Activated CD4-positive, alpha-beta memory T cell treated with anti-CD3 and anti-CD28 coated beads for 36 hours (primary cell): ENCODE measurements at places on chromosomes 3 and 15. TPM values are rescaled to one million over a fixed set of nuclear protein-coding genes. Genes with fewer than 3 reads are reported as not detected.

DNA sequence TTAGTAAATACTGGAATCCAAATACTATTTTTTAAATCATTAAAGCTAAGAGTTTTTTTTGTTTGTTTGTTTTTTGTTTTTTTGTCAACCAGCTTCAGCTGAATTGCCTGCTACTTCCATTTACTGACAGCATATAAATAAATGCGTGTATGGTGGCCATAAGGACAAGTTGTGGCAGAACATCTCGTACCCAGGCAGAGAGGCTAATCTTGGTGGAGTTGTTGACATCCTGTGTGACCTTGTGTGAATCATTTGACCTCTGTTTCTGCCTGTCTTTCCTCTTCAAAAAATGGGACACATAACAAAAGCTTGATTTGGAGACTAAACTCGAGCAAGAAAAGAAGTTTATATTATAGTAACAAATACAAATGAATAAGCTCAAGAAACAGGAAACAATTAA, 734.2 kb downstream of the MCTP2 start:
- H3K27me3 ChIP-seq, result no peaks in the 10 kb centered on the region
- H3K4me1 ChIP-seq, result no peaks in the 10 kb centered on the region
- H3K27ac ChIP-seq, result no peak overlapping the region

- no peaks in the 10 kb centered on the region for H3K36me3 ChIP-seq
- no peak for DNase-seq
- H3K27me3 ChIP-seq, result no peaks in the 10 kb centered on the region
- no peak overlapping the region for H3K27ac ChIP-seq
- H3K4me1 ChIP-seq, result no peaks in the 10 kb centered on the region
- no peak overlapping the region for H3K4me3 ChIP-seq
Measured at GRCh38 chr3:24589931-24590880, 95.6 kb upstream of the THRB start.

DNA sequence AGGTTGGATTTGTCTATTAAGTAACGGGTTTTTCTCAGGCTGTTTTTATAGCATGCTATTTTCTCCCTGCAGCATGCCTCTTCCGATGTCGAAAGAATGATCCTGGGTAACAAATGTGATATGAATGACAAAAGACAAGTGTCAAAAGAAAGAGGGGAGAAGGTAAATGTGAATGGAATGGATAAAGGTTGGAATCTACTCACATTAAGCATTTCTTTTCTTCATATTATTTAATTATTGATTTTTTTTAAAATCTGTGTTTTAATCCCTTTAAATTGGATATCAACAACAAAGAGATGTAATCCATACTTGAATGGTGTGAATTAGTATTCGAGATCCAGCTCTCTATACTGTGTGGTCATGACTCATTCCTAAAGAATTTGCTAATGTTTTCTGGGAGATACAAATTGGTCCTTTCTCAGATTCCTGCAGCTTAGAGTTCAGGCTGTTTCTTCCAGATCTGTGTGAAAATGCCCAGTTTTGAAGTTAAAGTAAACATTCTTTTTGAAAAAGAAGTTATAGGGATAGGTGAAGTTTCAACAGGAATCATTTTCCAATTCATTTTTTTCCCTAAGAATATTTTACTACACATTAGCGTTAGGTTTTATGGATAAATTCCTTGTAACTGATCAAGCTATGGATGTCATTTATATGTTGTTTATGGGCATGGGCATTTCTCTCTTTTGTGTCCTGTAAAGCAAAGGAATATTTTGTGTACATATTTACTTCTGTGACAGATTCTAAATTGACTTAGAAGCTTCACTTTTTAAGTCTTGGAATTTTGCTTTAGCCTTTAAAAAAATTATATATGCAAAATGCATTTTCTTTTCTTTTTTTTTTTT, 20.8 kb upstream of the APH1B start:
- peaks cover 30% of the 10 kb centered on the region for H3K36me3 ChIP-seq
- H3K27me3 ChIP-seq, result no peaks in the 10 kb centered on the region
- no peak overlapping the region for H3K4me3 ChIP-seq
- no peak overlapping the region for H3K27ac ChIP-seq
- no peak for DNase-seq

DNA sequence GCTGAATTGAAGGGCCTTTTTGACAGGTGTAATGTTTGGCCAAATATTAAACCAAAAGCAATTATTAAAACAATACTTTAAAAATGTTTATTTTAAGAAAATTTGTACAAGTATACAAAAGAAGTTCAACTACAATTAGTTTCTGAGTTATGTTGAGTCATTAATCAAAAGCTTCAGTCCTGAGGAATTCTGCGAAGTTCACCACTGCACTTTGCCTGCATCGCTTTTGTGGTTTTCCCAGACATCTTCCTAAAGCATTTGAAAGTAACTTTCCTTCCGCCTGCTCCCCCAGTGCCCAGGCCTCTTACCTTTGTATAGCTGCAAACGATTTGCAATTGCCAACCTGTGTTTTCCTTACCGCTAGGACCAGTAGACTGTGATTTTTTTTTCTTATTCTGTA, 69.5 kb downstream of the KCNAB1 start:
- H3K36me3 ChIP-seq, result no peaks in the 10 kb centered on the region
- no peak overlapping the region for H3K27ac ChIP-seq
- no peaks in the 10 kb centered on the region for H3K4me1 ChIP-seq
- DNase-seq, result no peak
- H3K4me3 ChIP-seq, result no peak overlapping the region

- H3K4me3 ChIP-seq, result no peak overlapping the region
- peaks cover 18% of the 10 kb centered on the region for H3K27me3 ChIP-seq
- H3K4me1 ChIP-seq, result peaks cover 44% of the 10 kb centered on the region
- DNase-seq, result no peak
- peaks cover 3% of the 10 kb centered on the region for H3K36me3 ChIP-seq
Measured at GRCh38 chr3:188721990-188722389, 449.8 kb upstream of the TPRG1 start.

DNA sequence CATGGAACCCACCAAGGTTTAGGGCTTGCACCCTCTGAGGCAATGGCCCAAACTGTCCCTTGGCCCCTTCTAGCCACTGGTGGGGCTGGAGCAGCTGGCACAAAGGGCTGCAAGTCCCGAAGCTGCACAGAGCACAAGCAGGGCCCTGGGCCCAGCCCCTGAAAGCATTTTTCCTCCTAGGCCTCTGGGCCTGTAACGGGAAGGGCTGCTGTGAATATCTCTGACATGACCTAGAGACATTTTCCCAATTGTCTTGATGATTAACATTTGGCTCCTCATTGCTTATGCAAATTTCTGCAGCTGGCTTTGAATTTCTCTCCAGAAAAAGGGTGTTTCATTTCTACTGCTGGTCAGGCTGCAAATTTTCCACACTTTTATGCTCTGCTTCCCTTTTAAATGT, 151.5 kb upstream of the CADPS start:
- no peak for DNase-seq
- H3K4me1 ChIP-seq, result no peaks in the 10 kb centered on the region
- no peaks in the 10 kb centered on the region for H3K27me3 ChIP-seq
- H3K36me3 ChIP-seq, result no peaks in the 10 kb centered on the region
- no peak overlapping the region for H3K27ac ChIP-seq
- no peak overlapping the region for H3K4me3 ChIP-seq

DNA sequence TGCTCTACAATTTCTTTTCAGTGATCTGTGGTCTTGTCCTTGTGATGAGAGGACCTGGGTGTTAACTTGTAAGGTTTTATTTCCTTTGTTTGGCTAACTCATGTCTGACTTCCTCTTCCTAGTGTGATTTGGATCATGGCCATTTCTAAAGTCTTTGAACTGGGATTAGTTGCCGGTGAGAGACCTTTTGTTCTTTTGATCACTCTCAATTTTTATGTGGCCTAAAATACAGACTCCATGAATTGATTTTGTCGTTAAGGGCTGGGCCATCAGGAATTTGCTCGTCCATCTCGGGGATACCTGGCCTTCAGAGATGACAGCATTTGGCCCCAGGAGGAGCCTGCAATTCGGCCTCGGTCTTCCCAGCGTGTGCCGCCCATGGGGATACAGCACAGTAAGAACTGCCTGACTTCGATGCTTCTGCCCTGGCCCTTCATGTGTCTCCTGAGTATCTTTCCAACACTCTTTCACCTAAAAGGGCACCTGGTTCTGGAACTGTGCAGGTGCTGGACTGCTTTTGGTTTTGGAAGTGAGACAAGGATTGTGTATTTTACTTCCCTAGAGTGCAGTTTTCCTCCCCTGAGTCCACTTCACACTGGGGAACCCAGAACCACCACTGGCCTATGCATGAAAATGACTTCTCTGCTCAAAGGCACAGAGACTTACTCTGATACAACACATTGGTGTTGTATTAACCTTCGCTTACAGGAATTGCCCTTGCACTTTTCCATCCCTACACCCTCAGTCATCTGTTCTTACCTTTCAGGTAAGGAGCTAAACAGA, 13.1 kb upstream of the LRRC2 start:
- H3K4me3 ChIP-seq, result no peak overlapping the region
- no peaks in the 10 kb centered on the region for H3K27me3 ChIP-seq
- no peak for DNase-seq

GRCh38 chr15:97036301-97036700, 705.8 kb downstream of the NR2F2 start:
- H3K4me3 ChIP-seq, result no peak overlapping the region
- no peak for DNase-seq
- H3K27ac ChIP-seq, result no peak overlapping the region
- no peaks in the 10 kb centered on the region for H3K27me3 ChIP-seq

- H3K4me1 ChIP-seq, result peaks cover 47% of the 10 kb centered on the region
- H3K4me3 ChIP-seq, result no peak overlapping the region
- no peak overlapping the region for H3K27ac ChIP-seq
Measured at GRCh38 chr3:56823984-56824703, 22.4 kb upstream of the ARHGEF3 start.

- no peak overlapping the region for H3K4me3 ChIP-seq
- H3K27ac ChIP-seq, result peak overlapping the region; percentile 65
- peaks cover 64% of the 10 kb centered on the region for H3K36me3 ChIP-seq
- no peak for DNase-seq
Measured at GRCh38 chr3:50100956-50101845, 12.5 kb downstream of the RBM5 start.

- H3K27me3 ChIP-seq, result peaks cover 8% of the 10 kb centered on the region
- no peak overlapping the region for H3K27ac ChIP-seq
- DNase-seq, result no peak
- H3K36me3 ChIP-seq, result no peaks in the 10 kb centered on the region
- no peaks in the 10 kb centered on the region for H3K4me1 ChIP-seq
Measured at GRCh38 chr3:182704926-182705325, 88.4 kb upstream of the ATP11B start.

DNA sequence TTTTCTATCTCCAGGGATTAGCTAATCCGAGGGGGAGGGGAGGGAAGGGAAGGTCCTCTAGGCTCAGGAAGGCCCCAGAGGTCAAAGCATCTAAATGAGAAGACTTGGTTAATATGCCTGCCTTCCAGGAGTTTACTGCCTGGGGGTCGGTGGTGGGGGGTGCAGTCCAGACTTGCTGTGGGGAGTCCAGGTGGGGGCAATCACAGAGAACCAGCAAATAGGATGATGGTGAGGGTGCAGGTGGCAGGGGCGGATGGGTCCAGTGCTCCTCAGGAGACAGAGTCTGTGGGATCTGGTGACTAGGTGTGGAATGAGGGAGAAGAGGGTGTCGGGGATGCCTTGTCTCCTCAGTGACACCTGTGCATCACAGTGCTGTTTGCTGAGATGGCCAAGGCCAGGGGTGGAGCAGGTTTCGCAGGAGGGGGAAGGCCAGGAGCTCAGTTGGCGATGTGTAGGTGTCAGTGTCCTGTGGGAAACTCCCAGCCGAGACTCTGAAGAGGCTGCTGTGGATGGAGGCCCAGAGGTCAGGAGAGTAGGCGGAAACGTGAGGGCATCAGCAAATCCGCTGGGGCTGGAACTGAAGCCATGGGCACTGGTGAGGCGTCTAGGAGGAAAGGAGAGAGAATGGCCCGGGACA, 8.1 kb downstream of the CFAP100 start:
- peaks cover 24% of the 10 kb centered on the region for H3K27me3 ChIP-seq
- no peak overlapping the region for H3K27ac ChIP-seq
- no peaks in the 10 kb centered on the region for H3K36me3 ChIP-seq
- H3K4me3 ChIP-seq, result no peak overlapping the region
- DNase-seq, result peak; percentile 1

GRCh38 chr15:39275066-39275465, 305.8 kb upstream of the THBS1 start:
- no peak overlapping the region for H3K27ac ChIP-seq
- H3K36me3 ChIP-seq, result no peaks in the 10 kb centered on the region
- DNase-seq, result no peak
- H3K27me3 ChIP-seq, result no peaks in the 10 kb centered on the region
- H3K4me3 ChIP-seq, result no peak overlapping the region
- H3K4me1 ChIP-seq, result no peaks in the 10 kb centered on the region

DNA sequence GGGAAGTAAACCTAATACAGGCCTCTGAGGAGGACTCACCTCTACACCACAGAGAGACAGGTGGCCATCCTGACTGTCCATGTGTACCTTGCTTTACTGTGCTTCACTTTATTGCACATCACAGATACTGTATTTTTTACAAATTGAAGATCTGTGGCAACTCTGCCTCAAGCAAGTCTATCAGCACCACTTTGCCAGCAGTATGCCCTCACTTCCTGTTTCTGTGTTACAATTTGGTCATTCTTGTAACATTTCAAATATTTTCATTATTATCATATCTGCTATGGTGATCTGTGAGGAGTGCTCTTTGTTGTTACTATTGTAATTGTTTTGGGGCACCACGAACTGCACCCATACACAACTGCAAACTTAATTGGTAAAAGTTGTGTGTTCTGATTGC, 78.0 kb downstream of the BBX start:
- no peaks in the 10 kb centered on the region for H3K27me3 ChIP-seq
- no peak overlapping the region for H3K27ac ChIP-seq
- peaks cover 59% of the 10 kb centered on the region for H3K4me1 ChIP-seq
- no peak for DNase-seq
- H3K36me3 ChIP-seq, result no peaks in the 10 kb centered on the region

DNA sequence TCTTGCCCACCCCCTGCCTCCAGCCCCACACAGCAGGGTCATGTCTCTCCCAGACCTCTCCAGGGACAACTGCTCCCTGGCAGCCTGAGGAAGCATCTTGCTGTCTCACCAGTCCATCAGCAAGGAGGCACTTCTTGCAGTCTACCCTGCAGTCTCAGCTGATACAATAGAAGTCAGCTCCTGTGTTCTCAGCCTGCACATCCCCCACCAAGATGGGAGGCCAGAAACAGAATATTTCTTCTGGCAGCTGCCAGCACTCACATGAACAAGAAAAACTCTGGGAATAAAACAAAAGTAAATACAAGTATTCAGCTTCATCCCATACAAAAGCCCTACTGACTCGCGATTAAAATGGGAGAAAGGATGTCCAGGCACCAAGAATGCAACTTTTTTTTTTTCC, 457.4 kb upstream of the PROK2 start:
- no peaks in the 10 kb centered on the region for H3K27me3 ChIP-seq
- H3K36me3 ChIP-seq, result no peaks in the 10 kb centered on the region
- no peak overlapping the region for H3K27ac ChIP-seq
- H3K4me1 ChIP-seq, result no peaks in the 10 kb centered on the region
- DNase-seq, result no peak

GRCh38 chr15:22941179-22941578, 39.0 kb downstream of the CYFIP1 start:
- no peak for DNase-seq
- H3K36me3 ChIP-seq, result peaks cover 14% of the 10 kb centered on the region

GRCh38 chr3:31423482-31423881, 109.2 kb upstream of the STT3B start:
- H3K4me3 ChIP-seq, result no peak overlapping the region
- H3K27ac ChIP-seq, result no peak overlapping the region
- peaks cover 2% of the 10 kb centered on the region for H3K36me3 ChIP-seq
- peaks cover 10% of the 10 kb centered on the region for H3K4me1 ChIP-seq
- H3K27me3 ChIP-seq, result no peaks in the 10 kb centered on the region
- DNase-seq, result no peak

The SLC2A2 gene
- not detected for total RNA-seq

The LDHAL6B gene
- not detected for total RNA-seq

The FBXL22 gene
- total RNA-seq, result 0.48 TPM

The PDZRN3 gene
- total RNA-seq, result not detected

The LMAN1L gene
- not detected for total RNA-seq

The CLDN11 gene
- not detected for total RNA-seq

The HACL1 gene
- 30.0 TPM for total RNA-seq

The MAP2K5 gene
- 17.4 TPM for total RNA-seq
